ENCODE measurements at places on chromosomes 12 and 14.

- DNase-seq = no peak
Measured at GRCh38 chr12:89264837-89265236, 87.5 kb downstream of the DUSP6 start.

GRCh38 chr14:90495357-90496276 lies 98.8 kb downstream of the CALM1 start:
- DNase-seq = no peak

- no peak for DNase-seq
Measured at GRCh38 chr12:68403296-68403695, 71.1 kb upstream of the MDM1 start.

GRCh38 chr14:32263939-32264567 lies 61.0 kb upstream of the RNU6-8 start:
- DNase-seq = no peak

- DNase-seq = no peak
Measured at GRCh38 chr12:66587912-66588311, 91.0 kb downstream of the GRIP1 start.

- no peak for DNase-seq
Measured at GRCh38 chr12:19712041-19712440, 272.7 kb downstream of the AEBP2 start.

GRCh38 chr14:105178069-105178867 lies 2.8 kb downstream of the NUDT14 start:
- DNase-seq = peak; percentile 17
